ENCODE measurements at places on chromosomes 1 and 21.

- DNase-seq, result no peak
These were observed 20.6 kb downstream of the EGLN1 start for GRCh38 chr1:231401478-231401877.

- DNase-seq, result no peak
These were observed 129.7 kb upstream of the RUNX1 start for GRCh38 chr21:35178827-35179226.

DNA sequence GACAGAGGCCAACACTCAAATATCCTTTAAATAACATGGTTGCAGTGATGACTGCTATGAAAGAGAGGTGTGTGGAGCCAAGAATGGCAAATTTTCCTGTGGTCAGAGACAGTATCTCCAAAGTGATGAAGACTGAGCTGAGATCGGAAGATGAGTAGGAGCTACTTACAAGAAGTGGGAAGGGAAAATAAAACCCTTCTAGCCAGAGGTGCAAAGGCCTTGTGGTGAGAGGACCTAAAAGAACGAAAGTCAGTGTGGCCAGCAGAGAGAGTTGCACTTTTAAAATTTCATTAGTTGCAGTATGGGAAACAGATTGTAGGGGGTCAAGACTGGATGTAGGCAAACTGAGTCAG, 17.8 kb downstream of the SLAMF7 start:
- no peak for DNase-seq

GRCh38 chr21:41429305-41429704, 3.3 kb downstream of the MX1 start:
- DNase-seq, result no peak

DNA sequence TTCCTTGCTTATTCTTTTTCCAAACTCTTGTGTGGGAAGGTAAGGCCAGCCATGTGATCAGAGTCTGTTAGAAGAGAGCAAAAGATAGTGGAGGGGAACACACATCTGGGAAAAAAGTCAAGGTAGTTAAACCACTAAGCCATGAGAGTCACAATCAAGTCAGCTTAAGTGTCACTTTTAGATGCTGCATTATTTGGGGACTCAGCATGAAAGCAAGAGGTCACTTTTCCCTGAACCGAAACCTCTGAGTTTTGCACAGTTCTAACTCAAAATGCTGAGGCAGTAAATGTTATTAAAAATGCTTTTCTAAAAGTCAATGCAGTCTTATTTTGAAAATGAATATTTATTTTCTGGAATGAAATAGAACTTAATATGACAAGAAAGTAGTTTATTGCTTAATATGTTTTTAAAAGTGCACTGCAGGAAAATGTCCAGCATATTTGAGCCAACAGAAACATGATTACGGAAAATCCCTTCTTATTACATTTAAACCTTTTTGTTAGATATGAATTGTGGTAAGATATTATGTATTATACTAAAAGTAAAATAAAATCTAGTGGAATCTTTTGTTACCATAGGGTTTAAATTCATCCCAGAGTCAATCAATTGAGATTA, 69.3 kb downstream of the RBM11 start:
- DNase-seq, result no peak

DNA sequence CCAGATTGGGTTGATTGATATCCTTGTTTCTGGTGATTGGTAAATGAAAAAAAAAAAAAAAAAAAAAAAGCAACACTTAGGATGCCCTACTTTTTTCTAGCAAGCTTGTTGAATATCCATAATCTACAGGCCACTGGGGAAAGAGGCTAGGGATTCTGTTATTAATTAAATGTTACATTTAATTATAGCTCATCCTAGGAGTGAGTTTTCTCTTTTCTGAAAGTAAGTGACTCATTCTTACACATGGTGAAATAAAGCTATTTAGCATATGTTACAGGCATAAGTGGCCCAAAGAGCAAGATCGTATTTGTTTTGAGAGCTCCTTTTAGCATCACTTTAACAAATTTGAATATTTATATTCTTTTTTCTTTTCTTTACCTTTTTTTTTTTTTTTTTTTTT, 94.5 kb downstream of the FNBP1L start:
- DNase-seq, result no peak

Data from Caki2 (cell line).